ENCODE measurements at places on chromosomes 3 and 15. TPM values are rescaled to one million over a fixed set of nuclear protein-coding genes. Genes with fewer than 3 reads are reported as not detected.

- H3K4me3 ChIP-seq, result no peak overlapping the region
- no peaks in the 10 kb centered on the region for H3K36me3 ChIP-seq
- peaks cover 94% of the 10 kb centered on the region for H3K27me3 ChIP-seq
- H3K27ac ChIP-seq, result no peak overlapping the region
- H3K4me1 ChIP-seq, result no peaks in the 10 kb centered on the region
- no peak for DNase-seq
These were observed 68.8 kb upstream of the ATP2B2 start for GRCh38 chr3:10574101-10574620.

GRCh38 chr3:62149962-62150361, 223.4 kb downstream of the FEZF2 start:
- H3K36me3 ChIP-seq, result no peaks in the 10 kb centered on the region
- H3K4me1 ChIP-seq, result no peaks in the 10 kb centered on the region
- H3K27me3 ChIP-seq, result no peaks in the 10 kb centered on the region
- H3K27ac ChIP-seq, result no peak overlapping the region
- no peak overlapping the region for H3K4me3 ChIP-seq

DNA sequence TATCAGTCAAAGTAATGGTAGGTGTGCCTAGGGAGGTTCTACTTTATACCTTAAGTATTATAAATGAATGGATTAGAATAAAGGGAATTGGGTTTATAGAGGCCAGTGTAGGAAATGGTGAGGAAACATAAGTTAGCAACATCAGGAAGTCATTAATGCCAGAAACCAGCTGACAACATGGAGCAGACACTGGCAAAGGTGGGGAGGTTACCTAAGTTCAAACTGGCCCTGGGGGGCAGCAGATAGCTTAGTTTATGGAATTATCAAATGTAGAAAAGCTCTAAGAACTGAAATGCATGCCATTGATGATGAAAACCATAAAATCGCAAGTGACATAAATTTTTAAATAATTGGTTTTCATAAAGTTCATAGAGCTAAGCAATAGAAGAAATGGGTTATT, 498.6 kb downstream of the NAALADL2 start:
- DNase-seq, result no peak
- no peaks in the 10 kb centered on the region for H3K27me3 ChIP-seq
- no peaks in the 10 kb centered on the region for H3K4me1 ChIP-seq
- H3K36me3 ChIP-seq, result no peaks in the 10 kb centered on the region

DNA sequence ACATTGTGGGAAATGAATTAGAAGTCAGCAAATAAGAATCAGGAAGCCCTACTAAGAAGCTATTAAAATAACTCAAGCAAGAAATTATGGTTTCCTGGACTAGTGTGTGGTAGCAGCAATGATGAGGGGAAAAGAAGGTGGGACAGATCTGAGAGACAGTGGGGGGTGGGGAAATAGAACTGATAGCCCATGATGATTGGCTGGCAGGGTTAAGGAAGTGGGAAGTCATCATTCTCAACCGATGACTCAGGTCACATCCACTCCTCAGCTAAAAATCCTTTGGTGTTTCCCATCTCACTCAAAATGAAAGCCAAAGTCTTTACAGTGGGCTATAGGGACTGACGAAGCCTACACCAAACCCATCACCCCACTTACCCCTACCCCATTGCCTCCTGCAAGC, 153.9 kb upstream of the ARHGEF26 start:
- DNase-seq, result no peak
- H3K36me3 ChIP-seq, result no peaks in the 10 kb centered on the region
- H3K27ac ChIP-seq, result no peak overlapping the region
- H3K4me1 ChIP-seq, result no peaks in the 10 kb centered on the region
- no peaks in the 10 kb centered on the region for H3K27me3 ChIP-seq

DNA sequence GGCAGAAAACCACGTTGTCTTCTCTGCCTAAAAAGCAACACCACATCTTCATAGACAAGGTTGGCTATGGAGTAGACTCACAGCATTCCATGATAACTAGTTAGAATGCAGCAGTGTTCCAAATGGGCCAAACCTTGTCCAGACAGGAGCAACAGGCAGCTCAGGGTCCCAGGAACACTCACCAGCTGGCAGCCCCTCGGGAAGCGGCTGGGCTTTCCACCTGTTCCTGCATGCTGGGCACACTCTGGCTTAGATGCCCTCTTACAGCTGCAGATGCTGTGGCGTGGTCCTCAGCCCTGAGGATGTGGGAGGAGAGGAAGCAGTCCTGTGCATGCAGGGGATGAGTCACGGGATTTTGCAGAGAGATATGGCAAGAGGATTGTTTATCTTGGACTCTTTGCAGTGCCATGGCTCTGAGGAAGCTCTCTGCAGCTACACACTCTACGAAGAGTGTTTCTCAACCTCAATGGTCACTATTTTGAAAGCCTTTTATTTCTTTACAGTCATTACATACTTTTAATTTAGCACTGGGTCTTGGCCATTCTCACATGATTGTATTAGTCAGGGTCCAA, 11.3 kb downstream of the NRROS start:
- H3K4me1 ChIP-seq, result peaks cover 25% of the 10 kb centered on the region
- H3K36me3 ChIP-seq, result no peaks in the 10 kb centered on the region
- no peaks in the 10 kb centered on the region for H3K27me3 ChIP-seq
- DNase-seq, result peak; percentile 95

DNA sequence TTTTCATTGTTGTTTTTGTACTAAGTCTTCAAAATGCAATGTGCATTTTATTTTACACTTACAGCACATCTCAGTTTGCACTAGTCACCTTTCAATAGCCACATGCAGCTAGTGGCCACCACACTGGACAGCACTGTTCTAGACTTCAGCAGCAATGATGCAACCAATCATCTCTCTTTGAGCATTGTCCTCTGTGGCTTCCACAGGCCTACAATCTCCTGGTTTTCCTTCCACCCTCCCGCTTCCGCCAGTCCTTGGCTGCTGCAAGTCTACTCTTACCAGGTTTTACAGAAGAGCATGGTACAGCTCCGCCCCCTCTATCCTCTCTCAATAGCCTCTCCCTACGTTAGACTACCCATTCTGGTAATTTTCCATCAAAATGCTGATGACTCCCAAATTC, 25.1 kb upstream of the FSIP1 start:
- no peak overlapping the region for H3K27ac ChIP-seq
- DNase-seq, result no peak
- H3K4me1 ChIP-seq, result 0 out of 2 replicates have a peak, but pooled peaks cover 4% of the 10 kb centered on the region

GRCh38 chr15:70093070-70093469, 4.6 kb downstream of the TLE3 start:
- no peak for DNase-seq
- H3K27ac ChIP-seq, result peak overlapping the region; percentile 82
- peaks cover 44% of the 10 kb centered on the region for H3K4me1 ChIP-seq
- peak overlapping the region; percentile 84 for H3K4me3 ChIP-seq
- H3K27me3 ChIP-seq, result no peaks in the 10 kb centered on the region

DNA sequence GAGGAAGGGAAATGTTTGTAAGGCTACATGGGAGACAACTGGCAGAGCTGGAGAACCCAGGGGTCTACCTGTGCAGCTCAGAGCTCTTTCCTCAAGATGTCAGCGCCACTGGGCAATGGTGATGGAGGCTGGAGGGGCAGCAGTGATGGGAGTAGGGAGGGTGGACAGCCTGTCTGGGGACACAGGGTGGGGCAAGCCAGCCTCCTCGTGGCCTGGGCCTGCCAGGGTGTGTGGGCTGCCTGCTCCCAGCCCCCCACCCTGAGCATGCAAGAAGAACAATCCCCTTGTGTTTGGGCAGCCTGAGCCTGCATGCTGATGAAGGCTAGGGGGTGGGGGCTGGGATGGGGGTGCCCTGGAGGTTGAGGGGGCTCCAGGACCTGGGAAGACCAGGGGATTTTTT, 1.2 kb downstream of the PCBP4 start:
- no peaks in the 10 kb centered on the region for H3K36me3 ChIP-seq
- H3K27ac ChIP-seq, result no peak overlapping the region
- H3K4me1 ChIP-seq, result peaks cover 4% of the 10 kb centered on the region
- DNase-seq, result no peak
- H3K27me3 ChIP-seq, result no peaks in the 10 kb centered on the region

GRCh38 chr3:52220380-52221026, 4.9 kb downstream of the TLR9 start:
- no peak overlapping the region for H3K4me3 ChIP-seq
- no peak overlapping the region for H3K27ac ChIP-seq
- DNase-seq, result peak; percentile 87
- H3K36me3 ChIP-seq, result no peaks in the 10 kb centered on the region
- no peaks in the 10 kb centered on the region for H3K27me3 ChIP-seq
- peaks cover 53% of the 10 kb centered on the region for H3K4me1 ChIP-seq

DNA sequence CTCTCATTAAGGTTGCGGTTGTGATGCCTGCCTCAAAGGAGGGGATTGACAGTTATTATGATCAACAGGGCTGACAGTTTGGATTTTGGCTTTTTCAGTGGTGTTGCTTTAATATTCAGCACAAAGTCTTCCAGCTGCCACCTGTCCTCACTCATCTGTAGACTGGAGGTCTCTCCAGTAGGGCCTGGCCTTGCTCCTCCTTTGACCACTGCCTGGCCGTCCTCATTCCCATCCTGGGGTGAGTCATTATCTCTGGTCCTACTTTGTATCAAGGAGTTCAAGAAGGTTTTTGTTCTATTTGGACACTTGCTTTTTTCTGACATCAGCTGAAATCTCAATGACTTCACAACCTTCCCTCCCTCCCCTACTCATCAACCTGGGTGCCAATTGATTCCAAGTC, 95.1 kb upstream of the ZPLD1 start:
- DNase-seq, result no peak
- H3K27me3 ChIP-seq, result no peaks in the 10 kb centered on the region
- H3K36me3 ChIP-seq, result no peaks in the 10 kb centered on the region
- no peak overlapping the region for H3K4me3 ChIP-seq
- no peak overlapping the region for H3K27ac ChIP-seq

GRCh38 chr15:43518197-43518761, 871 bp downstream of the MAP1A start:
- H3K4me3 ChIP-seq, result no peak overlapping the region
- H3K27me3 ChIP-seq, result peaks cover 15% of the 10 kb centered on the region
- H3K4me1 ChIP-seq, result no peaks in the 10 kb centered on the region
- H3K36me3 ChIP-seq, result no peaks in the 10 kb centered on the region

Gene CNTN3
- not detected for total RNA-seq

Measured in PC-9 (cell line).